CD8-positive, alpha-beta memory T cell (primary cell): ENCODE measurements at places on chromosomes 1 and 21.

DNA sequence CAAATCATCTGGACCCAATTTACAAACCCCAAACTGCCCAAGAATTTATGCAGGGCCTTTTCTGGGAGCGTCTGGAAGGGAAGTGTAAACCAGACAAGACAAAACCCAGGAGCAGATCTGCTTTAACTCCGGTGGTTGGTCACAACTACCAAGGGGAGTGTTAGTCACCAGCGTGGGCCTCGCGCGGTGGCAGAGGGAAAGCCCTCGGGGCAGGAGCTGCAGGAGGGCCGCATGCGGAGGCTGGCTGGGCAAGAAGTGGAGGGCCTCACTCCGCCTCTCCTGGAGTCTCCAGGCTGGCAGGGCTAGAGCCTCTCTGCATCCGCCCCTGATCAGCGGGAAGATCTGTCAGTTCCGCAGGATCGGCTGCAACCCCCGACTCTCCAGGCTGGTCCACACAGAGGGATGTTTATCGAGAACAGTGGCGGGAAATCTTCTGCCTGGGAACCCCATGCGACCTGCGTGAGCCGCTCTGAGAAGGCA, 2.0 kb downstream of the COL24A1 start:
- no peak for DNase-seq

DNA sequence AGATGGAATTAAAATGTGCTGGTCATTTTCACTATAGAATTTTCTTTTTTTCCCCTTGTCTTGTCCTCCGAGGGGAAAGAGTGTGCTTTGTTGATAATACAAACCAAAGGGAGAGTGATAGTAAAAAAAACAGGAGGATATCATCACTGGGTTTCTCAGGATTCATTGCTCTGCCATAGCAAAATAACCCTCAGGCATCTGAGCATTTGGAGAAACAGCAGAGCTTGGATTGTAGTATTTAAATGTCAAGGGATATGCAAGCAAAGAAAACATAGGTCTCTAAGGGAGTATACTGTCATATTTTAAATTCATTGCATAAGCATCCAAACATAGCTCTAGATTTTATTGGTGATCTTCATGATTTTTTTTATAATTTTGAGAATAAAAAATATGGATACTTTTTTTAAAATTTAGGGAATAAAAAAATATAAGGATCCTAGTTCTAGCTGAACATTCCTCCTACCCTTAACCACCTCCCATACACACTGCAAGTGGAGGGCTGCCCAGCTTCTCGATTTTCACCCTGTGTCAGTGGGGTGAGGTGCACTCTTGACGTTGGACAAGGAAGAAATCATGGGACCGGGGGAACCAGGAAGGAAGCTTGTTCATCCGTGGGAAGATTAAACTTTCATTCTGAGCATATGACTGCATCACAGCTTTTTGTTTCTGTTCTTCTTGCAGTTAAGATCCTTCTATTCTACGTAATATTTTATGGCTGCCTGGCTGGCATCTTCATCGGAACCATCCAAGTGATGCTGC, 4.4 kb downstream of the ATP1B1 start:
- DNase-seq: no peak

DNA sequence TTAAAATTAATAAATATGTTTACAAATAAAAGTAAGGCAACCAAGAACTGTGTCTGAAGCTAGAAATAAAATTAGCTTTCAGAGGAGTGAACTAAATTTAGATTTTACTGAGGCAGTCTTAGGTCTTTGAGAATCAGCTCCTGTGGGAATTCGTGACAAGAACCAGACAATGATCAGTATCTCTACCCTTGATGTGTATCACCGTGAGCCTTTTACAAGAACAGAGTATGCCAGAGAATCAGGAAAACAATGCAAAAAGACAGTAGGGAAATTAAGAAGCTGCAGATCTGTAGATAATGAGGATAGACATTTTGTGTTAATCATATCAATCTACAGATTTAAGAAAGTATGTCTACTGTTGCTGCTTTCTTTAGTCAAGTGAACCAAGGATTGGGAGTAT, 351.0 kb downstream of the COL11A1 start:
- DNase-seq: no peak

GRCh38 chr1:180151508-180151907, 3.2 kb upstream of the QSOX1 start:
- no peak for DNase-seq

DNA sequence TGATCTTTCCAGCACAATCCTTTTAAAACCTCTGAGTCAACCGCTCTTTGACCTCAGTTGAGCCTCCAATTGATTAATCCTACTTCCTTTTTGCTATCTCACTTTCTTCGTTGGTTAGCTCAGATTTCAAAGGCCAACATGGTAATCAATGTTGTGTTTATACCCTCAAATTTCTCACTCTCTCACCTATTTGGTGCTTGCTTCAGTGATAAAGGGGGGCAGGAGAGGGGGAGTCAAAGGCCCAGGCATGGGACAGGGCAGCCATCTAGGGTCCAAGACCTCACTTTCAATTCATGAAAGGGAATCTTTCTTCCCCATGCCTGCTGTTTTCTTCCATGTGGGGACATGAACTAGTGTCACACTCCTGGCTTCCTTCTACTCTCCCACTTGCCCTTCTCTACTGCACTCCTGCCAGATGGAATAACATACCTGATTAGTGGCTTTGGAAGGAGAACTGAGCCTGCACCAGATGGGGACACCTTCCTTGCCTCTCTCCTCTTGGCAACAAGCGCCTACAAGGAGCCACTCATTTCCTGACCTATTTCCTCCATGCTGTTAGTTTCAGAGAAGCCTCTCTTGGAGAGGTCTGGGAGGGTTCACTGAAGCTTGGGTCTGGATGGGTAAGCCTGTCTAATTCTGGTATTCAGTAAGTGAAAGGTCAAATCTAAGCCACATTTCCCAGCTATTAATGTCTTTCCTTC, 73.3 kb upstream of the ARHGAP29 start:
- DNase-seq: no peak

DNA sequence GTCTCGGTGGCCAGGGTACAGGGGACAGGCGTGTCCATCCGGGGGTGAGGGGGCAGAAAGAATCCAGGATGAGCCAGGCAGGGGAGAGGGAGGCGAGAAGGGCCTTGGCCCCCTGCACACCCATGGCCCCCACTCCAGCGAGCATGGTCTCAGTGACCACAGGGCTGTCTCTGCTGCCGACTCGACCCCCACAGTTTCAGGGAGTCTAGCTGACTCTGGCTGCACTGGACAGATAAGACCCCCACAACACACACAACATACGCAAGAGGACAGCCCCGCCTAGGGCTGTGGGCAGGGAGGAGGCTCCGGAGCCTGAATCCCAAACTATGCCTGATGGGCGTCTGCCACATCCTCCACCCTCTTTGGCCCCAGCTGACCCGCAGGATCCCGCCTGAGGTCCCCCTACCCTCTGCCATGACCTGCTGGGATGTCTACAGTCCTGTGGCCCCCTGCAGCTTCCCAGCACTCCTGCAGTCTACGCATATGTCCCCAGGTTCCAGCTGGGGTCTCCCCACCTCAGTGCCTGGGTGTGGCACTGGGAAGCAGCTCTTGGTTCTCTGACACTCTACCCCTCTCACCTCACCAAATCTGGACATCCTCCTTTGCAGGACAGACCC, 22.0 kb downstream of the WNT9A start:
- no peak for DNase-seq

GRCh38 chr21:27528697-27529096, 561.8 kb upstream of the ADAMTS5 start:
- no peak for DNase-seq

DNA sequence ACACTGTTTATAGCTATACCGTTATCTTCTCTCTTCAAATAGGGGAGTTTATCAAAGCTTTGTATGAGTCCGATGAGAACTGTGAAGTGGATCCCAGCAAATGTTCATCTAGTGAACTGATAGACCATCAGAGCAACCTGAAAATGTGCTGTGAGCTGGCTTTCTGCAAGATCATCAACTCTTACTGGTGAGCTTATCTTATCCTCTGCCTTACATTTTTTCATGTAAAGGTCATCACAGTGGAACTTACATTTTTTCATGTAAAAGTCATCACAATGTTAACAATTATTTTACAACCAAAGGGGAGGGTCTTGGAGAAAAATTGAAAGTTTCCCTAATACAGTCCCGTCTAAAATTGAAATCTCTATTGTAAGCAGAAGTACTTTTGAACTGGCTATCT, 45.2 kb downstream of the CLEC20A start:
- no peak for DNase-seq
